ENCODE measurements at places on chromosomes 6 and 20.

DNA sequence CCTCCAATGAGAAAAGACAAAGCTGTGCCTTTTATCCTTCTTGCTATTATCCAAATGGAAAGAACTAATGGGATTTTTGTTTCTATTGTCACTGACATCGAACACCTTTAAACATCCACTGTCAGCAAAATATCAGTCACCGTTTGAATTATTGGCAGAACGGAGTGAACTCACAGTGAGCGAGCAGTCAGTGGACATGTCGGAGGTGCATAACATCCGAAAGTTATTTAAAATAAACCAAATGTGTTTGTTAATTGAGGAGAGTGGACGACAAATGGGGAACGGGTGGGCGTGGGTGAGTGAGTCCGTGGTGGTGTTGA is 38.8 kb downstream of the PMEPA1 start:
- DNase-seq, result no peak

GRCh38 chr6:40395066-40395697 is 192.0 kb downstream of the LRFN2 start:
- no peak for DNase-seq

GRCh38 chr6:36314221-36315014 is 22.3 kb downstream of the BNIP5 start:
- peak; percentile 18 for DNase-seq

GRCh38 chr6:158810155-158811095 is 8.7 kb downstream of the EZR start:
- DNase-seq, result no peak

GRCh38 chr20:61887596-61888093 is 178.0 kb downstream of the TAF4 start:
- DNase-seq, result no peak

Measured in fibroblast of skin of right biceps (primary cell).